ENCODE measurements at places on chromosomes 6 and 20. TPM values are rescaled to one million over a fixed set of nuclear protein-coding genes. Genes with fewer than 3 reads are reported as not detected.

The MLN gene
- total RNA-seq: not detected

The DDX27 gene
- 32.6 TPM for total RNA-seq

The MUC21 gene
- not detected for total RNA-seq

The HS3ST5 gene
- not detected for total RNA-seq

The PLCB4 gene
- 3.5 TPM for total RNA-seq

The ITPA gene
- 27.1 TPM for total RNA-seq

The BPIFB1 gene
- not detected for total RNA-seq

The ZFAND3 gene
- 22.7 TPM for total RNA-seq

The PCMTD2 gene
- 41.9 TPM for total RNA-seq

The KHDRBS2 gene
- not detected for total RNA-seq

The CCN6 gene
- not detected for total RNA-seq

The CST4 gene
- total RNA-seq: not detected

The KIF25 gene
- total RNA-seq: not detected

The IYD gene
- total RNA-seq: not detected

The DAAM2 gene
- under 0.01 TPM for total RNA-seq

The GPLD1 gene
- 0.43 TPM for total RNA-seq

The PTK6 gene
- not detected for total RNA-seq

The CCN5 gene
- total RNA-seq: 0.13 TPM

The ENPP5 gene
- not detected for total RNA-seq

The NMBR gene
- not detected for total RNA-seq

The FAM217A gene
- total RNA-seq: not detected

The FAM162B gene
- 0.36 TPM for total RNA-seq

The IL17A gene
- not detected for total RNA-seq

The CD109 gene
- 30.5 TPM for total RNA-seq

The SIM1 gene
- total RNA-seq: under 0.01 TPM

The ASIP gene
- not detected for total RNA-seq

The ABCC10 gene
- 22.8 TPM for total RNA-seq

The MTFR2 gene
- total RNA-seq: 9.0 TPM

The CRIP3 gene
- not detected for total RNA-seq

The TMEM242 gene
- 7.8 TPM for total RNA-seq

The LRRC1 gene
- total RNA-seq: 14.6 TPM

The ELOVL4 gene
- 2.0 TPM for total RNA-seq

The C20orf144 gene
- 0.07 TPM for total RNA-seq

The SYNGAP1 gene
- total RNA-seq: 3.5 TPM

The BMP6 gene
- 203 TPM for total RNA-seq

The GPR63 gene
- total RNA-seq: under 0.01 TPM

The ARMH2 gene
- total RNA-seq: not detected

The BHLHE23 gene
- not detected for total RNA-seq

The GFOD1 gene
- total RNA-seq: 21.3 TPM

The SMPD2 gene
- 8.4 TPM for total RNA-seq

The KIF6 gene
- under 0.01 TPM for total RNA-seq

The GUCA1A gene
- total RNA-seq: not detected

The PFDN6 gene
- 31.6 TPM for total RNA-seq

The OLIG3 gene
- not detected for total RNA-seq

The CRYBG1 gene
- 55.7 TPM for total RNA-seq

The KCNK16 gene
- not detected for total RNA-seq

The RBBP9 gene
- total RNA-seq: 19.9 TPM

The RBPJL gene
- not detected for total RNA-seq

The TNFAIP3 gene
- 3.9 TPM for total RNA-seq

The NR2E1 gene
- total RNA-seq: not detected

The PRDM13 gene
- total RNA-seq: not detected

The SLC22A16 gene
- total RNA-seq: not detected

The SMOC2 gene
- total RNA-seq: not detected

The DDX43 gene
- 0.66 TPM for total RNA-seq

The GNL1 gene
- 42.9 TPM for total RNA-seq

The CRISP3 gene
- not detected for total RNA-seq

The DPPA5 gene
- total RNA-seq: not detected

The FKBP1C gene
- 2.3 TPM for total RNA-seq

The ACAT2 gene
- 75.5 TPM for total RNA-seq

The WFDC5 gene
- not detected for total RNA-seq
